ENCODE measurements at places on chromosomes 1 and 21. TPM values are rescaled to one million over a fixed set of nuclear protein-coding genes. Genes with fewer than 3 reads are reported as not detected.

Gene AQP10
- not detected for total RNA-seq

Gene PGLYRP4
- total RNA-seq, result 0.21 TPM

Gene CD1B
- not detected for total RNA-seq

- H3K4me1 ChIP-seq, result no peaks in the 10 kb centered on the region
- no peaks in the 10 kb centered on the region for H3K36me3 ChIP-seq
- no peaks in the 10 kb centered on the region for H3K27me3 ChIP-seq
- no peak overlapping the region for H3K4me3 ChIP-seq
- DNase-seq, result no peak
Measured at GRCh38 chr1:17559615-17560419, 20.3 kb downstream of the ARHGEF10L start.

GRCh38 chr1:150121236-150121862 is 28.4 kb upstream of the PLEKHO1 start:
- H3K27ac ChIP-seq, result peak overlapping the region; percentile 3
- H3K4me1 ChIP-seq, result peaks cover 10% of the 10 kb centered on the region
- no peaks in the 10 kb centered on the region for H3K27me3 ChIP-seq
- no peaks in the 10 kb centered on the region for H3K36me3 ChIP-seq

GRCh38 chr1:227942021-227942715 is 5.6 kb downstream of the WNT9A start:
- H3K27me3 ChIP-seq, result no peaks in the 10 kb centered on the region
- no peaks in the 10 kb centered on the region for H3K36me3 ChIP-seq
- no peak overlapping the region for H3K4me3 ChIP-seq
- no peak for DNase-seq
- no peaks in the 10 kb centered on the region for H3K4me1 ChIP-seq

GRCh38 chr21:32844653-32845436 is 73.3 kb upstream of the PAXBP1 start:
- H3K27me3 ChIP-seq, result peaks cover 7% of the 10 kb centered on the region
- H3K4me3 ChIP-seq, result no peak overlapping the region
- no peaks in the 10 kb centered on the region for H3K4me1 ChIP-seq

DNA sequence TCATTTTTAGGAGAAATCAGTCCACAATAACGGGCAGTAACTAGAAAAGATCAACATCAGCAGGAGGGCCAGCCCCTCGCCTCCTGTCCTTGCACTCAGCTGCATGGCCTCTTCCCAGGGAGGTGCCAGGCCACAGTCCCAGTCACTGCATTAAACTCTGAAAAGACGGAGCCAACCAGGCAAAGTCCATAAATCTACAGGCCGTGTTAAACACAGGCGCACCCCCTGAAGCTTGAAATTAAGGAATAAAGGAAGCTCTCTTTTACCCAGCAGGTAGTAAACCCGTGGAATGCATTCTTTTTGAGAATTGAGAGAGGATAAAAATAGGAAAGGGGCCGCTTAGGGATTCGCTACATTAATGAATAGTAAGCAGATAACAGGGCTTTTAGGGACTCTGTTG is 18.4 kb downstream of the H6PD start:
- H3K27me3 ChIP-seq, result no peaks in the 10 kb centered on the region
- no peak for DNase-seq
- peaks cover 13% of the 10 kb centered on the region for H3K4me1 ChIP-seq
- no peaks in the 10 kb centered on the region for H3K36me3 ChIP-seq

GRCh38 chr1:100325415-100326324 is 26.6 kb upstream of the CDC14A start:
- no peak for DNase-seq
- H3K4me1 ChIP-seq, result peaks cover 15% of the 10 kb centered on the region
- H3K27me3 ChIP-seq, result no peaks in the 10 kb centered on the region
- H3K4me3 ChIP-seq, result no peak overlapping the region

DNA sequence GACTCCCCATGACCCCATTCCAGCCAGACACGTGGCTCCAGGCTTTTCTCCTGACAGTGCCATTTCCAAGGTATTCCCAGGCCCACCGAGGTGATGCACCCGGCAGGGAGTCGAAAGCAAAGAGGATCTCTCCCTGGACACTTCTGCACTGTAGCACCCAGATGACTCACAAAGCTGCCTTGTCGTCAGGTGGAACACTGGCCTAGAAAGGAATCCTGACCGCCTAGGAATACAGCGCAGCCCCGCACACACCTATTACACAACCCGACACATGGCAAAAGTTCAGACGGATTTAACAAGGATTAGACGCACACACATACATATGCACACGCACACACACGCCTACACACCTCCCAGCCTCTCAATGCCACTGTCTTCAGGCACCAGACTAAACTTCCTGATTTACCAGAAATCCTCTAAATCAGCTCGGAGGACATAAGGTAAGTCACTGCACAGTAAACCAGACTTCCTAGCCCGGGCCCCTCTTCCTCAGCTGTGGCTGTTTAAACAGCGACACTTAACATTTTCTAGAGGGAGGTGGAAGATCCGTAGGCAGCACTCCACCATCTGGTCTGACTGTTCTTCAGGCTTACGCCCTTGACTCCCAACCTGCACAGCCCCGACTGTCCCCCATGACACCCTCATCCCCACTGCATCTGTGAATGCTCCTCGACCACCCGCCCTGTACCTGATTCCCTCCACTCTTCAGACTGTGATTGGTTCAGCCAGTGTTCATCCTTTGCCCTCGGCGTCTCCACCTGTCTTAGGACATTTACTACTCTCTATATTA is 12.7 kb downstream of the FAM89A start:
- H3K36me3 ChIP-seq, result no peaks in the 10 kb centered on the region
- H3K27ac ChIP-seq, result no peak overlapping the region
- H3K27me3 ChIP-seq, result no peaks in the 10 kb centered on the region
- H3K4me1 ChIP-seq, result peaks cover 10% of the 10 kb centered on the region
- H3K4me3 ChIP-seq, result no peak overlapping the region

GRCh38 chr1:109479311-109479710 is 4.4 kb upstream of the ATXN7L2 start:
- peaks cover 35% of the 10 kb centered on the region for H3K27me3 ChIP-seq
- H3K36me3 ChIP-seq, result no peaks in the 10 kb centered on the region
- H3K4me1 ChIP-seq, result peaks cover 35% of the 10 kb centered on the region
- no peak overlapping the region for H3K4me3 ChIP-seq
